ENCODE measurements at places on chromosomes 16 and 17.

DNA sequence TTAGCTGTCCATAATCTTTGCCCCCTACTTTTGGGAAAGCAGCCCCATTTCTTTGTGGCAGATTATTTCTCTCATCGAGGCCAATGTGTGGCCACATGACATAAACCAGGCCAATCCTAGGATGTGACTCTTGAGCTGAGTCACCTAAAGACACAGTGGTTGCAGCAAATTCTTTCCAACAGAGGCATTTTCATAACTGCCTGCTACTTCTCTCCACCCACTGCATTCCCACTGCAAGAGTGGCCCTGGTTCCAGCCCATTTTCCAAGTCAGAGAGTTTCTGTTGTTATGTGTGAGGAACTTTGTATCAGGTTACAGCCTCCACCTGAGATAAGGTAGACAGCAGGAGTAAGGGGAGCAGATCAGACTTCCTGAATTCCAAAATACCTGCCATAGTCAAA is 195.2 kb downstream of the RGS9 start:
- DNase-seq = no peak

- DNase-seq = no peak
These were observed 414.4 kb downstream of the WWOX start for GRCh38 chr16:78513838-78514237.

DNA sequence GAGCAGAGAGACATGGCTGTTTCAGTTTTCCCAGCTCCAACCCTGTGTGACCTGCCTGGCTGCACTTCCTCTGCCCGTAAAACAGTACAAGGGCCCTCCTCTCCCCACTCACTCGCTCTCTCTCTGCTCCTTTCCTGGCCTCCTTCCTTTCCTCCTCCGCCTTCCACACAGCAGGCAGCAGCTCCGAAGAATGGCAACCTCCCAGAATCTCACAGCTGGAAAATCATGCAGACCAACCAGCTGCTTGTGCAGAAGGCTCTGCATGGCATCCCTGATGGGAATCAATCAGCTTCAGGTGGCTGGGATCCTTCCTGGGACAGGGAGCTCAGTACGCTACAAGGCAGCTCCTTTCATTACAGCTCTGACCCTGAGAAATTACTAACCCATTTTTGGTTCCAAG is 27.4 kb downstream of the TMEM132E start:
- no peak for DNase-seq

DNA sequence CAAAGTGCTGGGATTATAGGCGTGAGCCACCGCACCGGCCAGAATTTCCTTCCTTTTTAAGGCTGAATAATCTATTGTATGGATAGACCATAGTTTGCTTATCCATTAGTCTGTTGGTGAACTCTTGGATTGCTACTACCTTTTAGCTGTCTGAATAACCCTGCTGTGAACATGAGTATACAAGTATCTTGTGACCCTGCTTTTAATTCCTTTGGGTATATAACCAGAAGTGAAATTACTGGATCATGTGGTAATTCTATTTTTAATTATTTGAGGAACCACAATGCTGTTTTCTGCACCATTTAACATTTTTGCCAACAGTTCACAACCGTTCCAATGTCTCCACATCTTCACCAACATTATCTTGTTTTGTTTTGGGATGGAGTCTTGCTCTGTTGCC is 4.6 kb upstream of the OTOA start:
- no peak for DNase-seq

DNA sequence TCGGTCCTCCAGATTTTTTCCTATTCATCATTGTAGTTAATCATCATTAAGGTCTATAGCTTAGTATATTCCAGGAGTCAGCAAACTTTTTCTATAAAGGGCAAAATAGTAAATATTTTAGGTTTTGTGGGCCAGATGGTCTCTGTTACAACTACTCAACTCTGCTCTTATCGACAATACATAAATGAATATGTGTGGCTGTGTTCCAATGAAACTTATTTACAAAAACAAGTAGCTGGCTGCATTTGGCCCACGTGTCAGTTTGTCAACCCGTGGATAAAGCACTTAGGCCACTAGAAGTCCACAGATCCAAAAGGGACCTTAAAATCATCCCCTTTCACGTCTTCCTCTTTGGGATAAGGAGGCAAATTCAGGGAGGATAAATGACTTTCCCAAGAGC is 5.4 kb upstream of the HNF1B start:
- no peak for DNase-seq

DNA sequence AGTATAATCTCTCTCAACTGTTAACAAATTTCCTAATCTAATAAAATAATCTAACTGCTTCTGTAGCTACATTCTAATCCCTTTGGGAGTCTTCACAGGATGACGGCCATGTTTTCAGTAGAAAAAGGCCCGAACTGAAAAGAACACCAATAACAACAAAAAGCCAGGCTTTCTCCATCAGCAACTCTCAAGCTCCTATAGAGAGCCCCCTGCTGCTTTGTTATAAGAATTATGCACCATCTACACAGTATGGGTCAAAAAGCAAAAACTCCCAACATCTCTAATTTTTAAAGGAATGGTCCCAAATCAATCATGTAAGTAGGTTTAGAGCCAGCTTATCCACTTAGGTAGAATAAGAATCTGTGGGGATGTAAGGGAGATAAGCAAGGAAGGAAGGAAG is 163.6 kb upstream of the C17orf78 start:
- DNase-seq = no peak

- no peak for DNase-seq
These were observed 31.8 kb downstream of the NSRP1 start for GRCh38 chr17:30148376-30148775.

DNA sequence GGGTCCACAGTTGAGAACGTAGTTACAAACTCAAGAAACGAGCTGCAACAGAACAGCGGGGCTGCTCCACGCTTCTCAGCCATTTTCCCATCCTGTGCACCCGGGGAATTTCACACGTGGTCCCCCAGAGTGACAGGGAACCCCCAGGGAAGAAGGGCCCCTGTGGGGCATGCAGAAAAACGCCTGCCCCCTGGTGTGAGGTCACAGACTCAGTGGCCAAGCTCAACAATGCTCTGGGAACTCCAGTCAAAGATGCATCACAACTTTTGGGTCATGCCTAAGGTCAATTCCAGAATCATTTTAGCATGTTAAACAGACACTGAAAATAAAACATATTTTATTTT is 115.4 kb downstream of the ZNF778 start:
- no peak for DNase-seq

DNA sequence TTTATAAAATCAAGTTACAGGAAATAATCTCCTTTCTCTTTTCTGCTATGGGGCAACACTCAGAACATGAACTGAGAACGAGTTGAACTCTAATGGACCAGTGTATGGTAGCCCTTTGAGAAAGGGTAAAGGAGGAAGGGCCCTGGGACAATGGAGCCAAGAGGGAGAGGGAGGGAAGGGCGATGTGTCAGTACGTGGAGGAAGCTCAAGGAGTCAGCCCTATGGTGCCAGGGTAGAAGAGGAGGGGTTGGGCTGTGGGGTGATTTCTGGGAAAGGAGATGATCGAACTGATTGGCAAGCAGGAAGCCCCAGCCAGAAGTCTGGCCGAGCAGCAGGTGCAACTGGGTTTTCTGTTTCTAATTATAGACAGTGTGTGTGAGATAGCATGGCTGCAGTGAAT is 4.3 kb upstream of the WIPI1 start:
- peak; percentile 29 for DNase-seq

GRCh38 chr17:3907483-3908216 is 8.6 kb downstream of the P2RX1 start:
- DNase-seq = no peak

DNA sequence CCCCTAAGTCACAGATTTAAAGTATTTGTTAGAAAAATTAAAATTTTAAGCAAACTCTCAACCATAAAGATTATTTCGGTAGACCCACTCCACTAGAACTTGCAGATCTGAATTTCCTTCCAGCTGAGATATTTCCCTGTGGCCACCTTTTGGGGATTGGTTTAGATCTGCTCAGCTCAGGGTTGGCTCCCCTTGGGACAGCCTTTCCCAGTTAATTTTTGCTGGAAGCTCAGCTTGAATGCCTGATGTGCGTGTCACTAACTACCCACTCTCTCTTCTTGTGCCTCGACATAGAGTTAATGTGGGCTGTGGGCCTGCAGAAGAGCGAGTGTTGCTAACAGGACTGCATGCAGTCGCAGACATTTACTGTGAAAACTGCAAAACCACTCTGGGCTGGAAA is 57.6 kb downstream of the YPEL2 start:
- DNase-seq = no peak

DNA sequence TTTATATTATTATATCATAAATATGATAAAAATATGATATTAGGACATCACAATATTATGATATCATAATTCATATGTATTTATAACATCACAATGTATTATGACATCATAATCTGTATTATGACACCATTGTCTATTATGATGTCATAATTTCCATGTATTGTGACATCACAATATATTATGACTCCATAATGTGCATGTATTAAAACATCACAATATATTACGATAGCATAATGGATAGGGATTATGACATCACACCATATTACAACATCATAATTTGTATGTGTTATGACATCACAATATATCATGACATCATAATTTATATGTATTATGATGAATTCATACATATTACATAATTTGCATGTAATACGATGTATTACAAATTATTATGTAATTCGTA is 1755.9 kb downstream of the TP53TG3F start:
- DNase-seq = no peak

DNA sequence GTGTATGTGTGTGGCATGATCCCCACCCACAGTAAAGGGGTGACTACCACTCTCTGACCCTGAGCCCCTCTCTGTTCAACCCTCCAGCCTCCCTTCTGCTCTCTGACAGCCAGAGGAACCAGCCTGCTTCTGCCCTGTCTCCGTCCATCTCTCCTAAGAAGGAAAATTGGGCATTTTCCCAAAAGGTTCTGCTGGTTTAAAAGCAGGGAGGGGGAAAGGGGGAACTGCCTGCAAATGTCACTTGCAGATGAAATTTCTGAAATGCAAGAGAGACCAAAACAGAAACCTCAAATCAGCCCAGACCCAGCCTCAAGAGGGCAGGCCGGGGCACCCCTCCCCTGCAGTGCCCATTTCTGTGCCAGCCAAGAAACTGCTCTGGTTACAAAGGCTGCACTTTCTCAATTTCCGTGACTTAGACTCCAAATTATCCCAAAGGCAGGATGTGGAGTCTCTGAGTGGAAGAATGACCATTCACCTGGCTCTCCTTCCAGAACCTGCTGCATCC is 197.9 kb downstream of the RBFOX3 start:
- DNase-seq = no peak

DNA sequence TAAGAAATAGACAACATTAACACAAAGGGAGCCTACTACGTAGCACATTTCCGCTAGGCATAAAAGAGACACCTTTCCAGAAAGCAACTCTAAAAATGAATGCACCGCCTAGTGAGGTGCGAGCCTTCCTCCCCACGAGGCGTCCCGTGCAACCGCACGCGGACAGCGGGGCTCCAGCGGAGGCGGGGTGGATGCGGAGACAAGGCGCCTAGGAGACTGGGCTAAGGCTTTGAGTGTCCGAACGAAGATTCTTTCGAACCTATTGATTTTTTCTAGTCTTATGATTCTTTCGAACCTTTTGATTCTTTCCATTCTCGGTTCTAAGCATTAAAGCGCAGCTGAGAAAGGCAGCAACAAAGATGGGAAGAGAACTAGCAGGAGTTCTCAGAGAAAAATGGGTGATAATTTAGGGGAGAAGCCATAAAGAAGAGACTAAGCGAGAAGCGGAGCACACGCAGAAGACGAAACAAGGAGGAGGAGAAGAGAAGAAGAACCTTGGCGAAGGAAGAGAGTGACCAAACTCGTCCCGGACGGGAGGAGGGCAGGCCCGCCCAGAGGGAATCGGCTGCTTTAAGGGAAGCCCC is 394 bp upstream of the CPD start:
- peak; percentile 46 for DNase-seq

- no peak for DNase-seq
These were observed 20.9 kb downstream of the CDH11 start for GRCh38 chr16:65101009-65101408.

- DNase-seq = no peak
These were observed 9.4 kb downstream of the BAHCC1 start for GRCh38 chr17:81404558-81405165.

GRCh38 chr16:28212532-28212873 is 738 bp upstream of the XPO6 start:
- no peak for DNase-seq

DNA sequence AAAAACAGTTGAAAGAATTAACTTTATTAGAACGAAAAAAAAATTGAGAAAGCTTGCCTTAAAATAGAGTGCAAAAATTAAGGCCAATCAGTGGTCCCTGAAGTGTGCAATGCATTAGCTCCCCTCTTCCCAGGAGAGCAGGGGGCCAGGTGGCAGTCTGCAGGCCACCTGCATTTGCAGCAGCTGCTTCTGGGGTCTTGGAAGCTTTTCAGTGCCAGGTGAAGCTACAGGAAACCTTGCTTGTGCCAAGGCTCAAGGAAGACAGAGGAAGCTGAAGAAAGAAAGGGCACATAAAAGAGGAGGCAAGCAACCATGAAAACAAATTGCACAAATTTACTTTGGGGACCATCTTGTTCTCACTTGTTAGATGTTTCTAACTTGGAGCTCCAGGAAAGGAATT is 50.5 kb upstream of the MTMR4 start:
- no peak for DNase-seq

- no peak for DNase-seq
These were observed at the start of gene ARHGAP44 for GRCh38 chr17:12789481-12790248. Gene ARHGAP44 (plus strand): TSS chr17:12789498. CDS start chr17:12789839, 341 bp downstream.

DNA sequence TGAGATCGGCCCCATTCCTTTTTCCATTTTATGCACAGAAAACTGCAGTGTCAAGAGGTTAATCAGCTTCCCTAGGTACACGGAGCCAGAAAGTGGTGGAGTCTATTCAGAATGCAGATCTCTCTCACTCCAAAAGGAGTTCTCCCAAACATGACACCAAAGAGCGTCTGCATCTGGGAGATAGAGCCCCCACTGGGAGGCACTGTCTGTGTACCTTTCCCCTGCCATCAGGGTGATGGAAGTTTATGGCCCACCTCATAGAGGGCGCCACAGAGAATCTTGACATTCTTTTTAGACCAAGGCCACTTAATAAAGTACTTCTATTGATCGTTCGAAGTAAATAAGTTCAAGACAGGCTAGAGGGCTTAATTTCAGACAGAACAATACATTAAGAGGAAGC is 493.7 kb upstream of the ERCC4 start:
- no peak for DNase-seq

DNA sequence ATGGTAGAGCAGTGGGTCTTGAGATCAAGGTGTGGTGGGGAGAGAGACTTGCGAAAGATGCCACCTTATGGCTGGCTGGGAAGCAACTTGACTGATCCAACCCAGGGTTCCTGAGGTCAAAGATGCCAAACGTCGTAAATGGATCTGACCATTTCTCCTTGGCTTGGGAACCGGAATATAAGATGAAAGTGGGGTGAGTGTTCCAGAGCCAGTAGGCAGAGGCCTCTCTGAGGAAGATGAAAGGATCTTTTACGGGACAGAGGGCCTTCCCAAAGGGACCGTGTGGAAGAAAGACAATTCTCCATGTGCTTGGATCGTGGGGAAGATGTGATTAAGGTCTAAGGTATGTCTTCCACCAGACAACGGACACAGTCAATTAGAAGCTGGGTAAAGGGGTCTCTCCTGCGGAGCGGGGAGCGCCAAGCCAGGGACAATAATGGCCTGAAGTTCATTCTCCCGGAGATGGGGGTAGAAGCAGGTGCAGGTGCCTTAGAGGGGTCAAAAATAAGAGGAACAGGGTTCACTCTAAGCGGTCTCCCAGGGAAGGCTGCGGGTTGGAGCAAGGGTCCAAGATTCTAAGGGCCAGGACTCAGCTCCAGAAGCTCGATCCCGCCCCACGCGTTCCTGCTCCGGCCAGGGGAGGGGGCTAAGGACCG is 800 bp downstream of the FXR2 start:
- no peak for DNase-seq

GRCh38 chr17:75931062-75931461 is 9.8 kb downstream of the FBF1 start:
- no peak for DNase-seq
